ENCODE measurements at places on chromosomes 13 and 19. TPM values are rescaled to one million over a fixed set of nuclear protein-coding genes. Genes with fewer than 3 reads are reported as not detected.
A peak's percentile ranks its signal among the peaks of the same experiment; 100 is the strongest.

N4BP2L1 gene
- polyA plus RNA-seq: 0.55 TPM

NBEA gene
- 4.2 TPM for polyA plus RNA-seq

CATSPERD gene
- polyA plus RNA-seq: 0.17 TPM

LILRB4 gene
- polyA plus RNA-seq: not detected

SHISA7 gene
- polyA plus RNA-seq: 0.01 TPM

DNA sequence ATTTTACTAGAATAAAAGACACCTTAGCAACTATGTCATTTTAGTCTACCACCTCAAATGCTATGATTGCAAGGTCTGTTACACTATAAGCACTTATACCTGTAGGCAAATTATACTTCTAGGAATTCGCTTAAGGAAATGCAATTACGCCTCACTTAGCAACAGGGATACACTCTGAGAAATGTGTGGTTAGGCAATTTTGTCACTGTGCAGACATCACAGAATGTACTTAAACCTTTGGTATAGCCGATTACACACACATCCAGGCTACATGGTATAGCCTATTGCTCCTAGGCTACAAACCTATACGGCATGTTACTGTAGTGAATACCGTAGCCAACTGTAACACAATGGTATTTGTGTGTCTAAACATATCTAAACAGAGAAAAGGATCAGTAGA is 30.0 kb upstream of the ZNF573 start:
- DNase-seq: no peak

- peak; percentile 90 for DNase-seq
Measured at GRCh38 chr19:38596057-38596981, 21.4 kb downstream of the MAP4K1 start.

DNA sequence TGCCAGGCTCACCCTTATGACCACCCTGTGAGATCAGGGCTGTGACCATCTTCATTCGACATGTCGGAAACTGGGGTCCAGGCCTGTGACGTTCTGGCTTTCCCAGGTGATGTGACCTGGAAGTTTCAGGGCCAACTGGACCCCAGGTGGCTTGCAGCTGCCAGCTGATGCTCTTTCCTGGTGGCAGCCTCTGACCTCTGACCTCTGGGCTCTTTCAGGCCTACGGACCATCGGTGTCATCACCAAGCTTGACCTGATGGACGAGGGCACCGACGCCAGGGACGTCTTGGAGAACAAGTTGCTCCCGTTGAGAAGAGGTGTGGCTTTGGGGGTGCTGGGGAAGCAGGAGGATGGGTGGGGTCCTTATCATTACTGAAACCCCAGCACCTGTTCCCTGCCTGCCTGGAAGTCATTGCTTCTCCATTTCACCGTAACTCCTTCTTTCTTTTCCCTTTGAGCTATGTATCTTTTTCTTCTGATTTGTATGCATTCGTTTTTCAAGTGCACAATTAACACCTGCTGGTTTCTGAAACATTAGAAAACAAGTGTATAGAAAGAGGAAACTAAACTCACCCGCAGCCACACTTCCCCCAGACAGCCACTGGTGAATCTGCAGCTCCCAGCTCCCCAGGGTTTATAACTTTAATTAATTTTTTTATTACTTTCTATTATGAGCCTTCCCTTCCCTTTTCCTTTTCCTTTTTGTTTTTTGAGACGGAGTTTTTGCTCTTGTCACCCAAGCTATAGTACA is 58.9 kb downstream of the TMED1 start:
- no peak for DNase-seq

- no peak for DNase-seq
Measured at GRCh38 chr19:48799358-48800300, 11.2 kb downstream of the BCAT2 start.

GRCh38 chr13:112657850-112658445 is 31.9 kb upstream of the ATP11A start:
- DNase-seq: no peak

DNA sequence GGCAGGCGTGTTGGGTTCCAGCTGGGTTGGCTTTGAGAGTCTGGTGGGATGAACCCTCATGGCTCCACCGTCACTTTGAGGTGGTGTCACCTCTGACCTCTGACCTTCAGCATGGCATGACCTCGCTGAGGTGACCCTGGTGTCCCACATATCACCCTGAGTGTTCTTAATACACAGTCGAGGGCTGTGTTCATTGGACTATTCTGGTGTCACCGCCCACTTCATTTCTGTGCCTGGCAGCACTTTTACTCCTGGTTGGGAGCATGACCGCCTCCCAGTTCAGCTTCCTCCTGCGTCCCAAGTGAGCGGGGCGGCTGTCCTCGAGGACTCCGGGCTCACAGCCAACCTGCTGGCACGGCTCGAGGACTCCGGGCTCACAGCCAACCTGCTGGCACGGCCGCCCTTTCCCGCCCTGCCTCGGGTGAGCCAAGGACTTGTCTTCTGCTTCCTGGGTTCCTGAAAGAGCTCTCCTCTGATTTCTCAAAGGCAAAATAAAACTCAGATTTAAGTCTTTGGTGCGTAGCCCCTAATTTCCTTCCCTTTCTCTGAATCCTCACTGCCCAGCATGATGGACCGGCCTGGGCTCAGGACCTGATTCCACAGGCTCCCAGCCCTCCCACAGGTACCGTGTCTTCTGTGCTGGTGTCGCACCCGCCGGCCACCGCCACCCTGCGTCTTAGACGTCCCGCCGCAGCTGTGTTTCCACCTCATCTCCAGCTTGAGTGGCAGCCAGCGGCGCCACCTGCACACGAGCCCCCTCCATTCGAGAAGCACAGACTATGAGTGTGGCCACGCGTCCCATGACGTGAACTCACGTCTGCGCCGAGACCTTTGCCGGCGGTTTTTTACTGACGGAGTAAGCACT is 10.4 kb downstream of the ATP4B start:
- DNase-seq: peak; percentile 5
